ENCODE measurements at places on chromosomes 1 and 21.

GRCh38 chr1:30822006-30822405 is 64.4 kb upstream of the LAPTM5 start:
- no peak for DNase-seq

GRCh38 chr1:35191429-35192055 is 1.4 kb downstream of the SFPQ start:
- no peak for DNase-seq

DNA sequence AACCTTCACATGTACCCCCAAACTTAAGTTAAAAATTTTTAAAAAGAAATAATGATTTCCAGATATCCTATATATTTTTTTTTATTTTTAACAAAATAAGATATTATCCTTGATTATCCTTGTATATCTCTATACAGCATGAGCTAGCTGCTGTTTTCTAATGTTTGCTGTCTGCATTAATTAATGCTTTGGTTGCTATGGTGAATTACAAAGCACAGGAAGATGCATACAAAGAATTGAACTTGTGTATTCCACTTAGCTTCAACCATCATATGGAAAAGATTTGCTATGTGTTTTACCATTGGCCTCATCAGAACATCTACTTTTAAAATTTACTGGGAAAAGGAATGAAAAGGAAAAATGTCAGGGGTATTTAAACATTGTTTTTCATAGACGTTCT is 35.4 kb downstream of the VPS45 start:
- no peak for DNase-seq

- DNase-seq: no peak
These were observed 11.9 kb downstream of the THEMIS2 start for GRCh38 chr1:27884006-27884954.

- DNase-seq: no peak
These were observed 97.6 kb downstream of the ATP1A1 start for GRCh38 chr1:116470671-116471070.
